NCI-H1930 (cell line): ENCODE measurements at places on chromosomes 6 and 20.

DNA sequence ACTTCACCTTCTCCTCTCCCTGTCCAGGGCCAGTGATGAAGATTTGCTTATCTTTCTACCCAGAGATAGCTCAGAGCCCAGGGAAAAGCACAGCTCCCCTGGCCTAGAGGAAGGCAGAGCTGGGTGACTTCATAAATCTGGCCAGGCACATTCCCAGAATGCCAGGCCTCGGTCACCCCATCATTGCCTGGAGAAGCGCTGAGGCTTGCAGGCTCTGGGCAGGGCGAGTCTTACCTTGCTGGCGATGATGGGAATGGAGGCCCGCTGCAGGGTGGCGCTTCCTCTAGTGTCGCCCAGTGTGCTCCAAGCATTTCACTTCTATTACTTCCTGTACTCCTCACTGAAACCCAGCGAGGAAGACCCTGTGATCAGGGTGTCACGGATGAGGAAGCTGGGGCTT, 60.1 kb downstream of the DAAM2 start:
- no peak for DNase-seq

DNA sequence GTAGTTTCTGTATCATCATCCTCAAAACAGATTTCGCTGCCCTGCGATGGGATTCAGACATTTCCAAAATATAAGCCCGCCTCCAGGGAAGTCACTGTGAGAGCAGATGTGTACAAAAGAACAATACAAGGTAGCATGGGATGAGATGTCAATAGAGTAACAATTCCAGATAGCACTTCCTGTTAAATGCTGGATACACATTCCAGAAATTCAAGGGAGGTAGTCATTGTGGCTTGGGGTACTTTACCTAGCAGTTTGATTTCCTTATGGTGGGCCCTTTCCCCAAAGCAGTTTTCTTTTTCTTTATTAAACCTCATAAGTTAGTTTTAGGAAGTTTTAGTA, 2.5 kb downstream of the RNF217 start:
- no peak for DNase-seq

- no peak for DNase-seq
Observed at GRCh38 chr20:32052778-32053362, 828 bp downstream of the HCK start.

DNA sequence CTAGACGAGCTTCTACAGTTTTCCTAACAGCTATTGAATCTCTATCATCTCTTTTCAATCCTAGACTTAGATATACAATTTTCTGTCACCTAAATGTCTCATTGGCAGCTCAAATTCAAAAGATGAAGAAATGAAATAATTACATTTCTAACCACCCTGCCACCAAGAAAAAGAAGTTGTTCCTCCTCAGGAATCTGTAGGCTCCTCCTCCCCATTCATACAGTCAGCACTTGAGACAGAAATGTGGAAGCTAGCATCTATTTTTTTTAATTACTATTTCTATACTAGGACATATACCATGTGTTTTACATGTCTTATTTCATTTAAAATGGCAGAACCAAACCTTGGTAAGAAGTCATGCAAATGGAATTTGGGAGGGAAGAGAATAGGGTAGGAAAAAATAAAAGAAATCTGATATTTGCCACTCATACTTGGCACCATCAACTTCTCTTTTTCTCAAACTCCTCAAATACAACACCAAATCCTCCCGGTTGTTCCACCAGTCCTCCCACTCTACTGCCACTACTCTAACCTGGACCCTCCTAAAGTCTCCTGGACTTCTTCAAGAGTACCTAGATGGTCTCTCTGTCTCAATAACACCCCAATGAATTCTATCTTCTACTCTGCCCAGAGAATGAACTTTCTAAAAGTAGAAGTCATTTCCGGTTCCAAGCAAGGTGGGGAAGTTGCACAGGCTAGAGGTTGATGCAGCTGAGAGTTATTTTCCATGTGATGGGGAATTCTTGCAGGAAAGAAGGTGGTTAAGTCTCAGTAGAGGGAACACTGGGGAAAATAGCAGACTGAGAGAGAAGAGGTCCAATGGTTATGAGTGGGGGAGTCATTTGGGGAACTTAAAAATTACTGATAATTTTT, 54.1 kb downstream of the ATXN1 start:
- DNase-seq: no peak
